Liver (tissue), 10 donors: ENCODE measurements at places on chromosomes 2 and 18. TPM values are rescaled to one million over a fixed set of nuclear protein-coding genes. Genes with fewer than 3 reads are reported as not detected.

DNA sequence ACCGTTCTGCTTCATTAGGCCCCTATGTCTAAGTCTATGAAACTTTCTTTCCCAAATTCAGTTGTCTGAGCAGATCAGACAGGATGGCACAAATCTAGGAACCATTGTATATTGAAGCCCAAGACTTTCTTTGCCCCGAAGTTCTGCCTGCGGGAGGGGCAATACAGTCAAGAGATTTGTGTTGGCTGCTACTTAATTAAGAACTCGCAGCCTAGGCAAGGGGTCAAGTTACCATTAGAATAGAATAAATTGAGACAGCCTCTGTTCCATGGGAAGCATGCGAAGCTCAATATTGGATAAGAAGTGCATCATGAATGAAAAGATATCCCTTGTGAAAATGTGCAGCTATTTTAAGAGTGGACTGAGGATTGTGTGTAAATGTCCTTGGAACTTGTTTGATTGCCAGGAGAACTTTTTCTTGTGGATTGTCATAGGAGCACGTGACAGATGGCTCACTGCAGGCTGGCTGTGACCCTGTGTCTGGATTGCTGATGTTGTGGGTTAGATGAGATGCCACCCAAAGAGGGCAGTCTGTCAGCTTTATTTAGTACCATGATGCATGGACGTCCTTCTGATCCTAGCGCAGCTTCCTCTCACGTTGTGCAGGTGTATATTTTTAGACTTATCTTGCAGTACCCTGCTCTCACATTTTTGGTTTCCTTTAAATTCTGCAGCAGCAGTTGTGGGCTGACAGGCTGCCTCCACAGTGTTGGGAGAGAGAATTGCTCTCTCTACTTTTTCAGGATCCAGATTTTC lies 30.9 kb downstream of the HAUS1 start:
- DNase-seq: no peak

- DNase-seq: no peak
Measured at GRCh38 chr2:5782103-5782502, 89.9 kb downstream of the SOX11 start.

DNA sequence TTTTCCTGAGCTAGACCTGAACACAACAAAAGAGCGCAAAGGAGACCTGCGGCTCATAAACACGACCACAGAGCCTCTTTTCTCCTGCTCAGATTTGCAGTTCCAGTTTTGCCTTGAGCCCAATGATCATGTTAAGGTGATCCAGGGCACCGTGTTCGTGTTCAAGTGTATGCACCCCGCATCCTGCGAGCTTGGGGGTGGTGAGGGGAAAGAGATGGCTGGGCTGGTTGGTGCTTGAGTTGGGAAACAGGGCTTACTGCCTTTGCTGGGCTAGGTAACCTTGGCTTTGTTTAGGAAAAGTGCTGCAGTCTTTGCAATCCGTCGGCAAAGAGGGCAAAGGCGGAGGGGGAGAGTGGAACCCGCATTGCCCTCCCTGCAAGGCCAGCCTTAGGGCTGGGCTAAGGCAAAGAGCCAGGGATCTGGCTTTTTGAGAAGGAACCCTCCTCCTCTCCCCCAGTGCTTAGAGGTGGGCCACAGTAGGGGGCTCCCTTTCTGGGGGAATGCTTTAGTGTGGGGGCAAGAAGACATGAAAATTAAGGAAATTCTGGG lies 1.3 kb downstream of the HOXD10 start:
- no peak for DNase-seq

DNA sequence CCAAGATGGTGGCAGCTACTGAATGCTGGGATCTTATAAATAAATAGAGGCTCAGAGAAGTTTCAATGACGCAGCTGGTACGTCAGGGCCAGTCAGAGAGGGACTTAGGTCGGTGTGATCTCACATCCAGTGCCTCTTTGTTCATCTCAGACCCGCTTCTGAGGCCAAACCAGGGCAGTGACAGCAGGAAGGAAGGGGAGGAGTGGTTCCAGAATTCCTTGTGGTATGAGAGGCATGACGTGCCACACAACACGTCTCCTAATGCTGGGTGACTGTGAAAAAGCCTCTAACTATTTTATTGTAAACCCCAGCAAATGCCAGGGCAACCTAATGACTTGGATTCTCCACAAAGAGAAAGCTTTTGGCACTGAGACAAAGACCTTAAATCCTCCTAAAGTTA lies 423.3 kb downstream of the LPIN1 start:
- DNase-seq: no peak

DNA sequence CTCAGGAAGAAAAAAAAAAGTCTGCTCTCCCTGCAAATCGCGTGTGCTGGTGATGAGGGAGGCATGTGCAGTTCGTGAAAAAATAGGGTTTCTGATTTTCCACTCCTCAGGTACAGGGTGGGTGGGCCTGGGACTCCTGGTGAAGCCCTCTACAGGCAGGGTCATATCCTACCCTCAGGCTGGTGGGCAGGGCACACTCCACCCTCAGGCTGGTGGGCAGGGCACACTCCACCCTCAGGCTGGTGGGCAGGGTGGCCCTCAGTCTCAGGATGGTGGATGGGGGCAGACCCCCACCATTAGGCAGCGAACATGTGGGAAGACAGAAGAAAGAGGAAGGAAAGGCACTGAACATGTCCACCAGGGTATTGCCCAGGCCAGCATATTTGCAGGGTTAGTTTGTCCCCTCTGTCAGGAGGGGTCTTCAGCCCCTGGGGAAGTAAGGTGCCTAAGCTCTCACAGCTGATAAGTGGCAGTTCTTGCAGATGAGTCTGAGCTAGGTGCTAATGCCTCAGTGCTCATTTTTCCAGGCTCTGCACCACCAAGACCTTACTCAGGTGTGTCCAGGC lies 95.2 kb upstream of the RAB6C start:
- DNase-seq: no peak

- DNase-seq: no peak
Measured at GRCh38 chr18:36942264-36942663, 113.3 kb downstream of the KIAA1328 start.

GRCh38 chr18:5455674-5456073 lies 88.1 kb downstream of the EPB41L3 start:
- no peak for DNase-seq

DNA sequence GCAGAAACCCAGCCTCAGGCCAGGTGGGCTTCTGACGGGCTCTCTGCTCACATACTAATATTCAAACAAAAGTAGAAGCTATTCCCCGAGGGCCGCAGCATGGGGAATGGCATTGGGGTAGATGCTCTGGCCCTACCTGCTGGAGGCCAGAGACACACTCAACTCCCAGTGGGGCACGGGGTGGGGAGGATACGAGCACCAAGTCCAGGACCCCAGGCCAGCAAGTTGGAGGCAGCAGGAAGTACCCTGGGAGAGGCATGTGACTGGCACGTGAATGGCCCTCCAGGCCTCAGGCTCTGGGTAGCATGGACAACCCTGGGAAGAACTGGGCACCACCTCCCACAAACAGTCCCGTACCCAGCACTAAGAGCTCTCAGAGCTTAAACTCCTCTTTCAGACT lies 3.8 kb downstream of the DNMT3A start:
- no peak for DNase-seq

ALLC gene
- 1.4 TPM for polyA plus RNA-seq

HTR2B gene
- 1.0 TPM for polyA plus RNA-seq

QPCT gene
- 0.61 TPM for polyA plus RNA-seq

ARL6IP6 gene
- polyA plus RNA-seq: 2.2 TPM
